ENCODE measurements at places on chromosomes 16 and 17.

DNA sequence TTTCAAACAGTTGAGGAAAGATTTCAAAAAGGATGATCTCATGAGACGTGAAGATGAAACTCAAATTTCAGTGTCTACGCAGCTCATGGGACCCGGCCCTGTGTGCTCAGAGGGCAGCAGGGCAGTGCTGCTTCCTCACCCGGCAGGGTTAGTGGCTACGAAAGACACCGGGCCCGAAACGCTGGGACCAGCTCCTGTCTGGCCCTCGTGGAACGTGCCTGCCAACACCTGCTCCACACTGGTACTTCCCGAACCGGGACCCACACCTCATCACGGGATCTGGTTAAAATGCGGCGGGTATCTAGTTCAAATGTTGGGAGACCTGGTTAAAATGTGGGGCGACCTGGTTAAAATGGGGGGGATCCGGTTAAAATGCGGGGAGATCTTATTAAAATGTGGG, 18.7 kb downstream of the DNASE1 start:
- DNase-seq = no peak

DNA sequence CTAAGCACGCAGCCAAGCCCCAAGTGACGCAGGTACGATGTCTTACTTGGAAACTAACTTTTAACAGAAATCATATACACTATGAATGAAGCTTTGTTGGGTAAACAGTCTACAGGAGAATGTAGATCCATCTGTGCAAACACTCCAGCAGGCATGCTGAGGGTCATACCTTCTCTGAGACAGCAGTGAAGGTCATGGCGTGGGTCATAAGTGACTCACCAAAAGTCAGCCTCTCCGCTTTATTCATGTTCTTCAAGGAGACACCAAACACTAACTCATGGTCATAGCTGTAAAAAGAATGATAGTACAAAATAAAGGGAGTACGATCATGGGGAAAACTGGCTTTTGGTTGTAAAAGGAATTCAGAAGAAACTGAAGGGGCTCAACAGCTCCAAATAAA, 20.6 kb downstream of the BLMH start:
- no peak for DNase-seq

DNA sequence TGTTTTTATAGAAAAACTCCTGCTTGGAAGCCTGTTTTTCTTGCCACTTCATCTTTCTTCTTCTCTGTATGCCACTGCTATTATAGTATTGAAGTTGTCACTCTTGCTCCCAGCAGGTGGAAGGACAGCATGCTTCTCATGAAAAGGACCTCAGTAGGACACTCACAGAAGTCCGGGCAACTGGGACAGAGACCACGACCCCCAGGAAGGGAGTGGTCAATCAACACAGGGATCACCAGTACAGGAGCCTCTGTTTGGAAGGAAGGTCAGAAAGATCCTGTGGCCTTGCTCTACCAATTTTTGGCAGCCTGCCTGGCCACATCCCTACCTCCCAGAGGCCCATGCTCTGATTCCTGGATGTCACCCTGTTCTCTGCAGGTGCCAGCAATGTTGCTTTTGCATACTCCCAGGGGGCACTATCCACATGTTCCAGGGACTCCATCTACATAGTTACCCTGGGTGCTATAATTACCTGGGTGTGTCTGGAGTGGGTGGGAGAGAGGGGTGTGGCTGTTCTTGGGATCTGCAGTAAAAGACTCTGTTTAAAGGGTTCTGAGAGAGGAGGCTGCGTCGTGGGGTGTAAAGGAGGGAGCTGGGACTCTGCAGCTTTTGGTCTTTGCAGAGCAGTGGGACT, 13.7 kb upstream of the AKAP10 start:
- DNase-seq = no peak

GRCh38 chr16:88697831-88698615, 8.2 kb downstream of the RNF166 start:
- no peak for DNase-seq

GRCh38 chr17:37648555-37648954, 5.3 kb upstream of the DDX52 start:
- DNase-seq = no peak

DNA sequence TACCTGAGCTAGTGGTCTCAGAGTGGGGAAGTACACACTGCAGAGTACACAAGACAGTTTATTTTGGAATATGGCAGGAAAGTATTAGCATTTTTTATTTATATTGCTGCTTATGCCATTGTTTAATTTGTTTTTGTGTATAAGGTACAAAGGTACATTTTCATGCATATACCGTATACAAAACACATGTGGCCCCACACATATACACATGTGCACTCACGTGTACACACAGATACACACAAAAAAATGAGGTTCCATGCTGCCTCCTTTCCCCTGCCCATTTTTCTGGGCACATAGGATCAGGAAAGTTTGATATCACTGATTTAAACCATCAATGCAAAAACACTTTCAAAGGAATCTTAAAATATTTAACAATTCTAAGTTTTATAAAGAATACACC, 12.9 kb downstream of the IGSF6 start:
- DNase-seq = no peak

DNA sequence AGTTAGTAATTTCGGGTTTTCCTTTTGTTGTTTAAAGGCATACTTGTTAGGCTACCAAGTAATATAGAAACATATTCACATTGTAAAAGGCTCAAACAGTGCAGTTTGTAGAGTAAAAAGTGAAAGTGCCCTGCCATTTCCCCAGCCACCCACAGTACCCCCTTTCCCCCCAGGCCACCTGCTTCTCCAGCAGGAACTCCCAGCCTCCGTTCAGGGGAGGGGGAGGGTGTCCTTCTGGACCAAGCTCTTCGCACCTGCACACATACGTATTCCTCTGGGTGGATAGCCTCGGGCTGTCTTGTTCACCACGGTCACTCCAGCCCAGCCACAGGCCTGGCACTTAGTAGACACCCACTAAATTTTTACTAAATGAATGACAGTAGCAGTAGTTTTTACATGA, 144.5 kb downstream of the CLEC16A start:
- DNase-seq = no peak

GRCh38 chr17:76076146-76076764, 1.7 kb downstream of the GALR2 start:
- no peak for DNase-seq

DNA sequence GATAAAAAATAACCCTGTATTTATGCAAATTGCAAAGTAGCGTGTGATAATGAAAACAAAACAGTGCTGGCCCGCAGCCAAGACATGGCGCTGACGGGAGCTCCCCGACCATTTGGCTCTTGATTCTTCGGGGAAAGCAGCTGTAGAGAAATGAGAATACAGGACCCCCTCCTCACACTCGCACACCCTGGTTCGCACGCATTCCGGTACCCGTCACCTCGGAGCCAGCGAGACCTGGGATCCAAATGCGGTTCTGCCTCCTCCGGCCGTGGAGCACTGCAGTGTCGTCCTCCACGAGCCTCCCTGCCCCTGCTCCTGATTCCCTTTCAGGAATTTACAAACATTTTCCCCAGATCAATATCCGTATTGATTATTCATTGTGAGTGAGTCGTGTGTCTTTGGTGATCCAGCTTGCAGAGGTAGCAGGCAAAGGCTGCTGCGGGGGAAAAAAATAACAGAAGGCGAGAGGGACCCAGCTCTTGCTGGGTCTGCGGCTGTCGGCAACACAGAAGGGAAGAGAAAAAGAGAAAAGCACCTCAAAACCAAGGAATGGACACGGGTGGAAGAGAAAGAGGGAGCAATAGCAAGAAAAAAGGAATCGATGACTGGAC, 184.1 kb upstream of the ZFHX3 start:
- DNase-seq = no peak

DNA sequence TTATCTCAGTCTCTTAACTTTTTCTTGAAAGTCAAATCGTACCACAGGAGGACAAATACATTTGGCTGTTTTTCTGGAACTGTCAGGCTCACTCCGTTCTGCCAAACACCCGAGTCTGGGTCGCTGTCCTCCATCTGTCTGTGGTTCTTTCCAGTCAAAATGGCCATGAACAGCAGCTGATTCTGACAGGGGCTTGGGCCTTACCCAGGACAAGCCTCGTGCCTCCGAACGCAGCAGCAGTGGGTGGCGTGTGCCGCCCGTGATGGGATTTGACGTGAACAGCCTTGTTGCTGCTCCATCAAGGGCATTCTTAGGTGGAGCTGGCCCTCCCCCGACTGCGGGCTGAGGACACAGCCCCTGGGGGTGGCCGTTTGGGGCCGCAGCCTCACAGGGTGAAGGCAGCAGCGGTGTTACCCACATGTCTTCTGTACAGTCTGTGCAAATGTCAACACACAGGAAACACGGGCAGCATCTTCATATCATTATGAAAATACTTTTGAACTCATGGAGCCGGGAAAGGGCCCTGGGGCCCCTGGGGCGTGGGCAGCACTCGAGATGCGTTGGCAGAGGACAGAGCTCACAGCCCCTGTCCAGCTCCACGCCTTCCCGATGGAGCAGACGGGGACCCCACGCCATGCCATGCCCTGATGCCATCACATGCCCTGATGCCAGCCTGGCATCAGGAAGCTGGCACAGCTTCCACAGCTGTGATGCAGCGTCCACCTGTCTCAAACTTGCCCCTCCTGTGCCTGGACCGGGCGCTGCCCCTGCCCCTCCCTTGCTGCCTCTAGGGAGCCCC, 8.6 kb upstream of the ACSF3 start:
- DNase-seq = no peak

DNA sequence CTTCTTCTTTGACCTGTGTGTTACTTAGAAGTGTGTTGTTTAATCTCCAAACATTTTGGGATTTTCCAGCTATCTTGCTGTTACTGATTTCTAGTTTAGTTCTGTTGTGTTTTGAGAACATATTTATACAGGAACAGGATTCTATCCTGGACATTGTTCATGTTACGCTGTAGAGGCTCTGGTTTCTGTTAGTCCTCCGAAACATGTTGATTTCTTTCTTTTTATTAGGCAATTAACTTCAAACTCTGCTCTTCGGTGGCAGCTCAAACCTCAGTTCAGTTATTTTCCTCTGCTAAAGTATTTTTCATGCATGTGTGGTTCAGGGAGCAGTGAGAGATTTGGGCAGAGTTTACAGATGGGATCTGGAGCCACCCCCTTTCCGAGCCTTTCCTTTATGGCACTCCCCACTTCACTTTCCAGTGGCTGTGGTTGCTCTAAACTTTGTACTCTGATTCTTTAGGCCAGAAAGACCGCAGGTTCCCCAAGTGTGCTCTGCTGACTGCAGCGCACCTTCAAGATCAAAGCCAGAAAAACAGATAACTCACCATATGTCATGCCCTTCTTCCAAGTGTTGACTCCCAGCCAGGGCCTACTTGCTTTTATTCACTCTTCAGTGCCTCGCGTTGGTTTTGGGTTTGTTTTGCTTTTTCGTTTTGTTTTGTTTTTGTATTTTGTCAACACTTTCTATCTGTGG, 77.6 kb upstream of the KSR1 start:
- no peak for DNase-seq

GRCh38 chr17:76597156-76598003, 11.7 kb upstream of the ST6GALNAC2 start:
- DNase-seq = no peak

GRCh38 chr17:36689089-36689667, 87.8 kb downstream of the MRM1 start:
- no peak for DNase-seq

- no peak for DNase-seq
These were observed 20.2 kb downstream of the NGFR start for GRCh38 chr17:49515196-49515770.

DNA sequence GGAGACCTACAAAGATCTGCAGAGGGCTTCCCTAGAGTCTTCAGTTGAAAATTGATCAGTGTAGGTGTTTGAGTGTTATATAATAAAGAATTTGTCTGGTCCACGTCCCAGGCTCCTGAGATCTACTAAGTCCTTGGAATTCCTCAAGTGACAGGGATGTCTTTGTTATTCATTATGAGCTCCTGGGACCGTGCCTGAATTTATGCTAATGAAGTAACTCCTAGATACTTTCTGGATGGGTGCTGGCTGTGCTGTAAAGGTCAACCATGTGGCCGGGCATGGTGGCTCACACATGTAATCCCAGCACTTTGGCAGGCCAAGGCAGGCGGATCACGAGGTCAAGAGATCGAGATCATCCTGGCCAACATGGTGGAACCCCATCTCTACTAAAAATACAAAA, 43.7 kb downstream of the CDC27 start:
- no peak for DNase-seq

- DNase-seq = no peak
These were observed 2.3 kb downstream of the SLC38A8 start for GRCh38 chr16:84040226-84040822.

DNA sequence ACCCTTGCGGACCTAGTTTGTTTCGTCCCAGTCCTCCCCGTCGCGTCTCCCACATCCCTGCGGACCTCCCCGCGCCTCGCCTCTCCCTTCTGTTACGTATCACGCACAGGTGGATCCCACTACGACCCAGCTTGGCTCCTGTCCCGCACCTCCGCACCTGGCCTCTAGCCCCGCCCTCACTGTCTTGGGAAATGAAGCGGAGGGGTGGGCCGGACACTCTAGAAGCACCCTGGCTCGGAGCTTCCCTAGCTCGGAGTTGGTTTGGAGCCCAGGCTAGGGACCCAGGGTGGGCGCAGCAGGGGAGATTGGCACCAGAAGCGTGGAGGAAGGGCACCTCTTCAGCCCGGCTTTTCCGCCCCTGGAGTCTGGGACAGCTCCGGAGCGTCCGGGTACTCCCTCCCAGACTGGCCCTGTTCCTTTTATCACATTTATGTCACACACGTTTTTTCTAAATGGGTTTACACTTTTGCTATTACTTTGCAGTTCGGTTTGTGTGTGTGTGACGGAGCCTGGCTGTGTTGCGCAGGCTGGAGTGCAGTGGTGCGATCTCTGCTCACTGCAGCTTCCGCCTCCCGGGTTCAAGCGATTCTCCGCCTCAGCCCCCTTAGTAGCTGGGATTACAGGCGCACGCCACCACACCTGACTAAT, 1.4 kb upstream of the CEMP1 start:
- DNase-seq = peak; percentile 61

GRCh38 chr17:69516225-69516624, 101.7 kb downstream of the MAP2K6 start:
- no peak for DNase-seq

DNA sequence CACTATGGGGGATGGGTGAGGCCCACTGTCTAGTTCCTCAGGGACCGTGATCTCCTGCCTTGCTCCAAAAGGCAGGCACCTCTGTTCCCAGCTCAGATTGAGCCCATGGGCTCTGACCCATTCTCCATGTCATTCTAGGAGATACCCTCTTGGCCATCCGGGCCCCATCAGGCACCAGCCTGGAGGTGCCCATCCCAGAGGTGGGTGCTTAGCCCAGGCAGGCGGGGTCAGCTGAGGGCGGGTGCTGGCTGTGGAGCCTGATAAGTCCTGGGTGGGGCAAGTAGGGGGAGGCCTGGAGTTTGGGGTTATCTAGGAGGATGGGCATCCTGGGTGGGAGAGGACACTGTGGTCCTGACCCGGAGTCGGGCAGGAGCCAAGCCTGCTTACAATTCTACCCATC, 2.3 kb downstream of the E2F4 start:
- no peak for DNase-seq
